PC-9 (cell line): ENCODE measurements at places on chromosomes 5 and 9.

- H3K36me3 ChIP-seq: no peaks in the 10 kb centered on the region
- H3K4me3 ChIP-seq: no peak overlapping the region
- H3K4me1 ChIP-seq: no peaks in the 10 kb centered on the region
- H3K27me3 ChIP-seq: no peaks in the 10 kb centered on the region
- DNase-seq: peak; percentile 3
- no peak overlapping the region for H3K27ac ChIP-seq
Observed at GRCh38 chr9:76642701-76643209, 121.5 kb upstream of the PCA3 start.

DNA sequence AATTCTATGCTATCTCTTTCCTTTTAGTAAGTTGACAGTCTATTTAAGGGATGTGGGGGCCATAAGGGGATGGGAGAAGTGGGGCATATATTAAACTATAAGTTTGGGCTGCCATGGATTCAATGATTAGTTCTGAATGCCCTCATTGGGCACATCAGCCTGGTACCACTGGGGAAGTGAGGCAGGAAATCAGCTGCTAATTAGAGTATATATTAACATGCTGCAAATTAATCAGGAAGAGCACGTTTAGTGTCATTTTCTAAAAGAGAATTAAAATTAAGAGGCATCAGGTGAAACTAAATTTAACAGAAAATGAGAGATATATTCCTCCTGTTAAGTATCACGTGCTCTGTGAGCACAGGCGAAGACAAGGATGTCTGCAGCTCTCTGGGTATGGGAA is 123.0 kb upstream of the GNA14 start:
- no peak for DNase-seq
- H3K27ac ChIP-seq: no peak overlapping the region
- no peaks in the 10 kb centered on the region for H3K4me1 ChIP-seq
- no peaks in the 10 kb centered on the region for H3K36me3 ChIP-seq
- no peaks in the 10 kb centered on the region for H3K27me3 ChIP-seq

- H3K27me3 ChIP-seq: no peaks in the 10 kb centered on the region
- 0 out of 2 replicates have a peak, but pooled peaks cover 1% of the 10 kb centered on the region for H3K36me3 ChIP-seq
- H3K4me3 ChIP-seq: no peak overlapping the region
- peaks cover 32% of the 10 kb centered on the region for H3K4me1 ChIP-seq
- H3K27ac ChIP-seq: no peak overlapping the region
- DNase-seq: no peak
Observed at GRCh38 chr9:124555043-124555442, 47.8 kb upstream of the NR5A1 start.

DNA sequence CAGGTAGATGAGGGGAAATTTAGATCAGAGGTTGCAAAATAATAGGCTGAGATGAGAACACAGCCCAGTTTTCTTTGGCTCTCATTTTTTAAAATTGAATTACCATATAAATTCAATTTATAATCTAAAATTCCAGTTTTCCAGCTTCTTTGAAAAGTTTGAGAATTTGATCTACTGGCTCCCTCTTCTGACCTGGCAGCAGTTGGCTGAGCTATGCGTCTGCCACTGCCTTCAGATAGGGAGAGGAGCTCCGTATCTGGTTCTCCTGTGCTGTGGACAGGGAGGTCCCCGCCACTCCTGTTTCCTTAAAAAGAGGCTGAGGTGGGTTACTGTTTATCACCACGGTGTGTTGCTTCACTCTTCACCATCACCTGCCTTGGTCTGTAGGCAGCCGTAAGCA is 103.7 kb downstream of the ARHGAP26 start:
- no peak for DNase-seq
- no peak overlapping the region for H3K4me3 ChIP-seq
- H3K27me3 ChIP-seq: no peaks in the 10 kb centered on the region
- H3K36me3 ChIP-seq: no peaks in the 10 kb centered on the region

DNA sequence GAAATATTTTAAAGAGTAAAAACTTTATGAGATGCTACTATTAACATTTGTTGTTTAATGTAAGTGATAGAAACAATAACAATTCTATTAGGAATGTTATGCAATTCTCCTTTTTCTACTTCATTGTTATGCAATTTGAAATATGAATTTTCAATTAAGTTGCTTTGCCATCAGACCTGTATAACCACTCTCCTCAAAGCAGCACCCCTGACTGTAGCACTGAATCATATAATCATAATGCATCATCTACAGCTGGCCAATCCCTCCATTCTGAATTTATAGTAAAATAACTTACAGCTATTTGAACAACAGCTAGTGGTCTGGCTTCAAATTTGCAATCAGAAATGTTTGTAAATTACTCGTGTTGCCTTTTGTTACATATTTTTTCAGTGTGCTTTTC is 29.2 kb downstream of the FBXO4 start:
- no peaks in the 10 kb centered on the region for H3K36me3 ChIP-seq
- no peak overlapping the region for H3K4me3 ChIP-seq
- no peak for DNase-seq
- no peaks in the 10 kb centered on the region for H3K27me3 ChIP-seq
- H3K27ac ChIP-seq: no peak overlapping the region

- H3K36me3 ChIP-seq: no peaks in the 10 kb centered on the region
- DNase-seq: no peak
- no peaks in the 10 kb centered on the region for H3K4me1 ChIP-seq
- no peak overlapping the region for H3K27ac ChIP-seq
Observed at GRCh38 chr9:19783500-19783899, 5.3 kb downstream of the SLC24A2 start.

GRCh38 chr5:61085885-61086284 is 76.4 kb downstream of the SMIM15 start:
- no peaks in the 10 kb centered on the region for H3K27me3 ChIP-seq
- DNase-seq: no peak
- H3K27ac ChIP-seq: no peak overlapping the region
- no peaks in the 10 kb centered on the region for H3K36me3 ChIP-seq
- no peaks in the 10 kb centered on the region for H3K4me1 ChIP-seq

GRCh38 chr9:115198001-115198400 is 80.0 kb upstream of the TNC start:
- DNase-seq: no peak
- peaks cover 9% of the 10 kb centered on the region for H3K4me1 ChIP-seq
- no peak overlapping the region for H3K27ac ChIP-seq
- H3K4me3 ChIP-seq: no peak overlapping the region
- no peaks in the 10 kb centered on the region for H3K27me3 ChIP-seq

GRCh38 chr9:137123468-137123837 is 8.9 kb upstream of the DPP7 start:
- no peak overlapping the region for H3K27ac ChIP-seq
- no peaks in the 10 kb centered on the region for H3K36me3 ChIP-seq
- H3K4me3 ChIP-seq: no peak overlapping the region

DNA sequence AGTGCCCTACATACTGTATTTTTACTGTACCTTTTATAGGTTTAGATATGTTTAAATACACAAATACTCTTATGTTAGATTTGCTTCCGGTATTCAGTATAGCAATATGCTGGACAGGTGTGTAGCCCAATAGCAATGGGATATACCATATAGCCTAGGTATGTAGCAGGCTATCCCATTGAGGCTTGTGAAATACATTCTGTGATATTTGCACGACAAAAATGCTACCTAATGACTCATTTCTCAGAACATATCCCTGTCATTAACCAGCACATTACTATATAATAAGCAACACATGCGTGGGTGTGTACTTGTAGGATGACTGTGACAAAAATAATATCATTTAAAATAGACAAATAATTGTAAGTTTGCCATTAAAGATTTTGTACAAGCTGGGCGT is 208.8 kb downstream of the MRPS30 start:
- H3K27ac ChIP-seq: no peak overlapping the region
- no peaks in the 10 kb centered on the region for H3K27me3 ChIP-seq
- H3K36me3 ChIP-seq: no peaks in the 10 kb centered on the region
- DNase-seq: no peak

DNA sequence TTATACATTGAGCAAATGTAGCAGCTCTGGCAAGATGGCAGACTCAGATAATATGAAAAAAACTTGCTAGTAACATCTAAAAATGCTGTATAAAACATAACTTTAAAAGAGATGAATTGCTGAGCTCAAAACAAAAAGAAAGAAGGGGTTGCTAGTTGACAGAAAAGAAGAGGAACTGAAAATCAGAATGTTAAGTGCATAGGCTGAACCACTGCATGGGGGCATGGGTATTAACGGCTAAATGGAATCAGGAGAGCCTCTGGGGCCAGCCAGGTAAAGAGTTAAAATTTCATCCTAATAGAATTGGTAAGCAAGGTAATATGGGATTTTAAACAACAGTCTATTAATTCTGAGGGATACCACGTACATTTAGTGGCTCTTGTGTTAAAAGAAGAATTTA is 146.8 kb downstream of the SMC2 start:
- no peak overlapping the region for H3K4me3 ChIP-seq
- H3K27ac ChIP-seq: no peak overlapping the region
- DNase-seq: no peak
- H3K27me3 ChIP-seq: no peaks in the 10 kb centered on the region
- no peaks in the 10 kb centered on the region for H3K36me3 ChIP-seq

GRCh38 chr9:34417734-34418133 is 40.6 kb downstream of the FAM219A start:
- no peak overlapping the region for H3K4me3 ChIP-seq
- H3K27me3 ChIP-seq: no peaks in the 10 kb centered on the region
- H3K4me1 ChIP-seq: no peaks in the 10 kb centered on the region
- no peaks in the 10 kb centered on the region for H3K36me3 ChIP-seq
- H3K27ac ChIP-seq: no peak overlapping the region

DNA sequence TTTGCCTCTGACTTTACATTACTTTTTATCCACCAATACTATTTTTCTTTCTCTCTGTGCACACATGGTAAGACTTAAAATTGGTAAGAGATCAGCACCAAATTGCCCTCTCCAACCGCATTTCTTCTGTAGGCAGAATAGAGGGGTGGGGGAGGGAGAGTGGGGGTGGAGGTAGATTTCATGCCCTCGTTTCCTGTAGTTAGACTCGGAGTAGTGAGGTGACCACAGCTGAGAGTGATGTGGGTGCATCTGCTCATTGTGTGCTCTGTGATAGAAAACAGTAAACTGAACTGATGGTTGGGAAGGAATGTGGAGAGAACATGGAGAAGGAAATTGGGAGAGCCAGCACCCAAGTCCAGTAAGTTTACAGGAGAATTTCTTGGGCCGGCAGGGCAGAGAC is 498.3 kb downstream of the IRX1 start:
- no peaks in the 10 kb centered on the region for H3K36me3 ChIP-seq
- no peak overlapping the region for H3K27ac ChIP-seq
- DNase-seq: no peak
- H3K4me3 ChIP-seq: no peak overlapping the region
- H3K4me1 ChIP-seq: no peaks in the 10 kb centered on the region

DNA sequence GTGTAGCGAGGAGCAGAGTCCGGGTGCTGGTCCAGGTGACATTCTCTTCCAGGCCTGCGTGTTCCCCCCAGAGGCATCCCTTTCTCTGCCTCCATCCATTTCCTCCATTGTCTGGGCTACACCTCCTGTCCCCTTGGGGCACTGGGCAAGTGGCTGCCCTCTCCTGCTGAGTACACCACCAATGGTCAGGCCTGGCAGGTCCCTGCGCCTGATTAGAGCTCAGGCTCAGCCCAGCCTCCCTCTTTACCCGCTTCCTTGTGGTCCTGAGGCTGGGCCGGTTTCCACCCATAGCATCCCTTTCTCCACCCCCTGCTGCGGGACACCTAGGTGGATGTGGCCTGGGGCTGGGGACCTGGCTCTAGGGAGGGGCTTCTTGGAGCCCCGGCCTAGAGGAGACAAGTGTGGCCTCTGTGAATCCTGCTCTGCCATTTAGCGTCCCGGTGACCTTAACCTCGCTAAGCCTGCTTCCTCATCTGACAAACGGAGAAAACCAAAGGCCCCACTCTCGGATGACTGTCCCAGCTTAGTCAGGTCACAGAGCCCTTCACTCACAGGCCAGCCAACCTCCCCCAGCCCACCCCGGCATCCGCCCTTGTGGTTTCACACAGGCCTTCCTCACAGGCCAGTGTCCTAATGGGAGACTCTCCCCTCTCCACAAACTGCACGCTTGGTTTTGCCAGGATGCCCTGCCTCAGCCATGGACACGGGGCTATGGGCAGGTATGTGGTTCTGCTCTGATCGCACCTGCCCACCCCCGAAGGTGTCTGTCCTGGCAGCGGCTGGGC is 12.9 kb downstream of the DOLPP1 start:
- H3K27ac ChIP-seq: no peak overlapping the region
- H3K27me3 ChIP-seq: no peaks in the 10 kb centered on the region
- H3K36me3 ChIP-seq: no peaks in the 10 kb centered on the region

- H3K27ac ChIP-seq: peak overlapping the region; percentile 97
- peak overlapping the region; percentile 25; the same call in 1 of the 2 replicates for H3K4me3 ChIP-seq
- H3K36me3 ChIP-seq: no peaks in the 10 kb centered on the region
- peaks cover 61% of the 10 kb centered on the region for H3K4me1 ChIP-seq
Observed at GRCh38 chr9:128298535-128299482, 22.7 kb downstream of the SWI5 start.

DNA sequence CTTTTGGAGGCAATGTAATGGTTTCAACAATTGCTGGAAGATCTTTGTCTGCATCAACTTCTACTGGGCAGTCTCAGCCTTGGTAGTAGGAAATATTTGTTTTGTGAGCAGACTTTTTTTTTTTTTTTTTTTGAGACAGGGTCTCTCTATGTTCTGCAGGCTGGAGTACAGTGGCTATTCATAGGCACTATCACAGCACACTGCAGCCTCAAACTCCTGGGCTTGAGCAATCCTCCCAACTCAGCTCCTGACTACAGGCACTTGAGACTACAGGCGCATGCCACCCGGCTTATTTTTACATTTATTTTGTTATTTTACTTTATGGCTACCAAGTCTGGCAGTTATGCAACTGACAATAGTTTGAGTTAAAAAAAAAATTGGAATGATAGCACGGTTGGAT is 187.3 kb downstream of the SNX18 start:
- H3K27ac ChIP-seq: no peak overlapping the region
- peaks cover 38% of the 10 kb centered on the region for H3K4me1 ChIP-seq
- H3K36me3 ChIP-seq: no peaks in the 10 kb centered on the region
- H3K4me3 ChIP-seq: no peak overlapping the region
- H3K27me3 ChIP-seq: no peaks in the 10 kb centered on the region
- no peak for DNase-seq

DNA sequence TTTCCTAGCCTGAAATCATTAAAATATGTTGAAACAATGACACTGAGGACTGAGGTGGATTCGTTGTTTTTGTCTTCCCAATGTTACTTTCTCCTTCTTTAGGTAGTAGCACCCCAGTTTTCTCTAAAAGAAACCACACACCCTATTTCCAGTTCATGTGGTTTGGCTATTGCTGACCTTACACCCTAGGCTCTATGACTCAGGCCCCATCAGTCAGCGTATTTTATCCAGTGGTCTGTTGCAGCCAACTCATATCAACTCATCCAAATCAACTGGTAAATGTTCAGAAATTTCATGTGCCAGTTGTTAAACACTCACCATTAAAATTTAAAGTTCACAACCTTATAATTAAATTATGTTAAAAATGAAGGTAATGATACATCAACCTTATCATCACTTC is 44.6 kb upstream of the NFIB start:
- no peak for DNase-seq
- no peaks in the 10 kb centered on the region for H3K27me3 ChIP-seq
- H3K4me1 ChIP-seq: no peaks in the 10 kb centered on the region
- H3K4me3 ChIP-seq: no peak overlapping the region

GRCh38 chr5:63439537-63439936 is 522.7 kb downstream of the HTR1A start:
- no peak overlapping the region for H3K27ac ChIP-seq
- no peak overlapping the region for H3K4me3 ChIP-seq
- no peak for DNase-seq
- no peaks in the 10 kb centered on the region for H3K4me1 ChIP-seq
- no peaks in the 10 kb centered on the region for H3K36me3 ChIP-seq
- H3K27me3 ChIP-seq: no peaks in the 10 kb centered on the region
